Ovary (tissue), 10 donors: ENCODE measurements at places on chromosomes 6 and 20. TPM values are rescaled to one million over a fixed set of nuclear protein-coding genes. Genes with fewer than 3 reads are reported as not detected.

Gene CALHM5
- polyA plus RNA-seq, result 0.70 TPM

Gene SH3BGRL2
- 10.3 TPM for polyA plus RNA-seq

Gene SLC22A2
- 0.16 TPM for polyA plus RNA-seq

Gene HFE
- 25.8 TPM for polyA plus RNA-seq

Gene LAMA4
- polyA plus RNA-seq, result 32.3 TPM

DNA sequence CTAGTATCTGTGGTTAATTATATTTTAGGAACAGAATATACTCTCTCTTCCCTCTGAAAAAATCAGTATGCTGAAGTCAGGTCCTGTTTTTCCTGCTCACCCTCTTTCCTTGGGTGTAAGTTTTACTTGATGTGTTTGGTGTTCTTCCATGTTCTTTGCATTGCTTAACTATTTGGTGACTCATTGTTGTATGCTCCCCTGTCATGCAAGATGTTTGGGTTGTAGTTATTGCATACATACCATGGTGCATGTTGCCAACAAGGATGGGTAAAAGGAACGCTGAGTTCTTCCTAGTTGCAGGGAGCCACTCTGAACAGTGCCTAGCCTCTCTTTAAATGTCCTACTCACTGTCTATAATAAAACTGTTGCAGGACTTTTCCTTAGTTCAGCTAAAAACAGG is 207.9 kb upstream of the LAMP5 start:
- no peak for DNase-seq

- DNase-seq, result no peak
Measured at GRCh38 chr20:63223826-63224207, 7.9 kb upstream of the YTHDF1 start.

DNA sequence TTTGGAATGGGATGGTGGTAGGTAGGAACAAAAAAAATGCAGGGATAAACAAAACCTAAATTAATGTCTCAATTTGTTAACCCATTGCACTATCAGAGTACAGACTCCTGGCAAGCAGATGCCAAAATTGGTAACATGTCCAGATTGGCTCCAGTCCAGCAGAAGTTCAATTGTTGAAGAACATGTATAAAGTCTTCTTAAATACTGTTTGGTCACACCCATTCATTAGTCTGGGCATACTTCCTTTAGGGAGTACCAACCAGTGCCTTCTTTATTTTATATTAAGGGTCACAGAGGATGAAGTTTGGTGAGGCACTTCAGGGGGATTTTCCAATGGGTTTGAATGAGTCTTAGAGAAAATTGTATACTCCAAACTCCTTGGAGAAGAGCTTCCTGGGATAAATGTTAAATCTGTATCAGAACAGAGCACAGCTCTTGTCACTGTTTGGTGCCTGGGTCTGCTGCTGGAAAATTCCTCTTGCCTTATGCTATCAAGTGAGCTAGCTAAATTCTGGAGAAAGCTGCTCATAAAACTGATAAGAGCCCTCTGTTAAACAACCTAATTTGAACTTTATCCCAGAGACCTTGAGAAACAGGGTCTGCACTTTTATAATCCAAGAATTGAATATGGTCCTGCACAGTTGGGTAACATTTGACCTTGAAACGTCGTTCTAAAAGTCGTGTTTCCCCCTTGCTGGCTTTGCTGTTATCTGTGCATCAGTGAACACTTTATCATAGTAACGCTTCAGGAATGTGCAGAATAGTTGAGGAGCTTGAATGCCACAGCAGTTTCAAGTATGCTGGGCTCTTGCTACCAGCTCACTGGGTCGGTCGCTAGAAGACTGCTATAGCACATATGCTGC is 334.1 kb upstream of the CITED2 start:
- DNase-seq, result no peak

DNA sequence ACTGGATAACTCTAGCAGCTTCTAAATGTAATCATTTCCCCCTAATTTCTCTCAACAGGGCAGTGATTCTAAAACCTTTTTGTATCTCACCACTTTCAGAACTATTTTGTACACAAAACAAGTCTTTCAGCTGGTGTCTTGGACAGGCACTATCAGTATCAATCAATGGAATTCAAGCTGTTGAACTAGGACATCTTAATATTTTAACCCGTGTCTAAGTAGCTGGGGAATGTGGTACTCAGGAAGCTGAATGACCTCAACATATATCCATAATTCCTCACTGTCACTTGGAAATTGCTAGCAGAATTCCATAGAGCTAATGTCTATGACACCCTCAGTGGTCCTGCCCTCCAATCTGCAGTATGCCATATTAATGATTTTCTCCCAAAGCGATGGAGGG is 24.5 kb downstream of the ADAT2 start:
- no peak for DNase-seq

- DNase-seq, result no peak
Measured at GRCh38 chr20:21139881-21140566, 14.1 kb downstream of the KIZ start.
